ENCODE measurements at places on chromosomes 12 and 14. TPM values are rescaled to one million over a fixed set of nuclear protein-coding genes. Genes with fewer than 3 reads are reported as not detected.

Gene TTC9
- 0.40 TPM for total RNA-seq

DNA sequence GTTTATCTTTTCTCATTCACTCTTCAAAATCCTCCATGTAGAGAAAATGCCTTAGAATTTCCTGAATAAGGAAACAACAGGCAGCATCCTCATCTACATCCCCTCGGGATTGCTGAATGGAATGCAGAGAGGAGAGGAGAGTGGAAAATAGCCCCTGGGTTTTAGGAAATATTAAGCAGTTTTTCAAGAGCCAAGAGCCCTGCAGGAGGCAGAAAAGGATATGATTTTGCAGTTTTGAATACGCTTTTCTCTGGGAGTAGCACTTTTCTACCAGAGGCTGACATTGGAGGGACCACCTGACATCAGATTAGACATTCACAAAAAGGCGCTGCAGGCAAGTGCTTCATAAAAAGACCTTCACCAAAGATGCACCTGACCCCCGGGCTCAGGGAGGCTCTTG is 362.2 kb upstream of the SFSWAP start:
- ATAC-seq, result no peak

DNA sequence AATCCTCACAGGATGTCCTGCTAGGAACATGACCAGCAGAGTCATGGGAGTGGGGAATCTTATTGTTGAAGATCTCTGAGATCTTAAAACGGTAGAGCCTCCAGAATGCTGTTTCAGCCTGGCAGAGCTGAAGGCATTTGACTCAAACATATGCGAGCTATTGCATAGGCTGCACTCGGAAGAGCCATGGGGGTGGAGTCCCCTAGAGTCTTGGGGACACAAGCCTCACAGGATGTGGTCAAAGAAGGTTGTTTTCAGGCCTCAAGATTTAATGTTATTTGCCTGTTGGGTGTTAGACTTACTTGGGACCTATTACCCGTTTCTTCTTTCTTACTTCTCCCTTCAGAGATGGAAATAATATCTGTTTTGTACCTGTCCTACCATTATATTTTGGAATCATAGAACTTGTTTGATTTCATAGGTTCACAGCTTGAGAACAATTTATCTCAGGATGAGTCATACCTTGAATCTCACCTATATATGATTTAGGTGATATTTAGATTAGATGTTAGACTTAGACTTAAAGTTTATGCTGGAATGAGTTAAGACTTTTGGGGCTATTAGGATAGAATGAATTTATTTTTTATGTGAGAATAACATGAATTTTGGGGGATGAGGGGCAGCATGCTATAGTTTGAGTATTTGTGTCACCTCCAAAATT is 172.2 kb upstream of the ATP2B1 start:
- no peak for ATAC-seq

DNA sequence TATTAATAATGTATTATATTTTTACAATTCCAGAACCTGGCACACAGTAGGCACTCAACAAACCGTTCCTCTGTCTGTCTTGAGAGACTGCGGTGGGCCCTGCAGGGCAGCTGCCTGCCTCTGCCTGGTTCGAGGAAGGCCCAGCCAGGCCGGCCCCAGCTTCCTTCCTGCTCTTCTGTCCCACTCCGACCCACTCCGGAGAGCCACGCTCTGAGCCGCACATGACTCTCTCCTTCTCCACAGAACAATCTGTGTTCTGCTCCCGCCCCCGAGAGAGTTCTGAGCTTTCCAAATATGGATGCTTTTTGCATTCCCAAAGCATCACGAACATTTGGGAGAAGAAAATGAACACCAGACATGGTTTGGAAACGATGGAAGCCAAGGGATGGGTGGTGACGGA is 57.3 kb downstream of the TTC7B start:
- ATAC-seq, result peak; percentile 68

- ATAC-seq, result no peak
These were observed 47.2 kb downstream of the DRAM1 start for GRCh38 chr12:101924618-101925017.

- ATAC-seq, result no peak
These were observed 72.0 kb downstream of the SYNE3 start for GRCh38 chr14:95444132-95445129.

Gene ADAMTS20
- not detected for total RNA-seq

- peak; percentile 97 for ATAC-seq
These were observed at the start of gene SDR39U1 for GRCh38 chr14:24442240-24443052. TSS of gene SDR39U1 (minus strand) at chr14:24442776. CDS start at chr14:24442769, 7 bp downstream.

- no peak for ATAC-seq
These were observed 436.3 kb downstream of the TMTC2 start for GRCh38 chr12:83123039-83123438.

Gene MYF5
- not detected for total RNA-seq

Gene AICDA
- total RNA-seq, result not detected

Gene ESPL1
- total RNA-seq, result 1.0 TPM

DNA sequence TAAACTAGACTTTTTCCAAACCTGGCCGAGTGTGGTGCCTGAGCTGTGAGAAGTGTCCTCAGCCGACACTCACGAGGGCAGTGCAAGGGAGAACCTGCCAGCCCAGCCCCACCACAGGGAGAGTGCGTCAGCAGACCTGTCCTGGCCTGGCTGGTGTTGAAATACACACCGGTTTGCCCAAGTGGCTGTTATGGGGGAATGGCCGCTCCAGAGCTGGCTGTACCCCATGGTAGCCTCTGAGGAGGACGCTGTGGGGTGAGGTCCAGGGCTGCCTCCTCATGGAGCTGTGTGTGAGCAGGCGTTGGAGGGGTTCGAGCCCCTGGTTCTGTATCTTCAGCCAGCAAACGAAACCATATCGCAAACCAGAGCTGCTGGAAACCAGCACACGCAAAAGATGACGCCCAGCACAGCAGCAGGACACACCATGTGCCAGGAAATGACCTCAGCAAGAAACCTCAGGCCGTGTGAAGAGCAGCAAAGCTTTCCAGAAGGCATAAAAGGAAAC is 9.4 kb downstream of the ANKRD9 start:
- ATAC-seq, result peak; percentile 84

Gene ATXN3
- total RNA-seq, result 52.1 TPM

GRCh38 chr12:126734710-126735109 is 1532.3 kb upstream of the TMEM132C start:
- no peak for ATAC-seq

Gene RTL1
- 0.31 TPM for total RNA-seq

- no peak for ATAC-seq
These were observed 57.0 kb downstream of the PLEKHG7 start for GRCh38 chr12:92759634-92760268.

- ATAC-seq, result peak; percentile 96
These were observed at the start of gene GNS for GRCh38 chr12:64759035-64759894. TSS of gene GNS (minus strand) at chr12:64759406. CDS start at chr12:64759276, 130 bp downstream.

Gene GSKIP
- 17.9 TPM for total RNA-seq

Gene SPSB2
- 7.4 TPM for total RNA-seq

DNA sequence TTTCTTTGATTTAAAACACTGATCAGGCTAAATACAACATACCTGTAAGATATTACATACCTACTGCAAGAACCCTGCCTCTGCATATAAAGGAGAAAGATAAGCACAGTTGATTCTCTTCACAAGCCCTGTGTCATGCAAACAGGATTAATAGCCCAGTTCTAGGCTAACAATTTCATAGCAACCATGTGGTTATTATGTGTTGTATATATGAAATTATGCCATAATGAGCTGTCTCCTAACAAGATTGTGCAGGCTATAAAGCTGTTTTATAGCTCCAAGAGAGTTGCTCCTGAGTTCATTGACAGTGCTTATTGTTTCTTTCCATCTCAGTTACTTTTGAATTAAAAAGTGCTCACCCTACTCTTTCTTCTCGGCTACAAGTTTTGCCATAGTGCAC is 609.3 kb downstream of the DIO2 start:
- no peak for ATAC-seq

Gene EPYC
- not detected for total RNA-seq

GRCh38 chr12:6279631-6280030 is 30.9 kb upstream of the PLEKHG6 start:
- no peak for ATAC-seq

DNA sequence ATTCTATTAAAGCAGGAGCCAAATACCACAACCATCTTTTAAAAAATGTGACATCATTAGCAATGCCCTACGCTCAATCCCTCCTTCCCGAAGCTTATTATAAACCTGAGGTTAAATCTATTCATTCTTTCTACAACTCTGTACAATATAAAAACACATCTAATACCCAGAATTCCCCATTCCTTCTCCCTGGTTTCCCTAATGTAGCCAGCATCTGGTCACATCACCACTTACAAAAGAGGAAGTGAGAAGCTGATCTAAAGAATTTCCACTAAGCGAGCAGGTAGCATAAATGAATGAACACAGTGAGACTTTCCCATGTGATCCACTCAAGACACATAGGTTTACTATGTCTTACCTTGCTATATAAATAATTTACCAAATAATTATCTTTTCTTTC is 90.4 kb downstream of the LRP6 start:
- ATAC-seq, result no peak

DNA sequence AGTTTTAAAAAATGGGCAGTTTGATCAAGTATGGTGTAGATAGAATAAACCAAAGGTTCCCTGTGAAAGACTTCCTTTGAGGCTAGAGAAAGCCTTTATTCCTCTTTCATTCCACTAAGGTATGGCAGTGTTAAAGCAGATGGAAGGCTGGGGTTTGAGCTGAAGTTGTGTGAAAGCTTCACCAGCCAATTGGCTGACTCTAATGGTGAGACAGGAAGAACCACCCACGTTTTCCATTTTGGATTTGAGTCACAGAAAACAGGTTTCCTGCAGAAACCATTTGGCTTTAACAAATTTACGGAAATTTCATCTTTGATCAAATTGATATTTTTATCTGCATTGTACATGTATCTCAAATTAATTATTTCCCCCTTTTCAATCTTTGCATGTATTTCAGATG is 455.0 kb downstream of the PCNX1 start:
- no peak for ATAC-seq

DNA sequence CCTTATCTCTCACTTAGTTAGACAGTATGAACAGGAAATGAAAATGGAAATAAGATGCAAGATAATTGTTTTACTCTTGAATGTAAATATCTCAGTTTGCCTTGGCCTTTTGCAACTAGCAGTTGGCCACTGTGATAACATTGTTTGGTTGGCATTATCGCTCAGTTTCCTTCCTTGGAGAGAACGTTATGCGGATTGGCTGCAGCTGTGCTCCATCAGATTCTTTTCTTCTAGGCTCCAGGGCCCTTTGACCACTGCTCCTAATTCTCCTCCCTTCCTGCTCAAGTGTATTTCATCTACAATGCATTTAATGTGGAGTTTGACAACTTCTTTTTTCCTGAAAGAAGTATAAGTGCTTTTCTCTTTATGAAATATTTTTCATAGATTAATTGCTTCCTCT is 284.2 kb downstream of the ADAMTS20 start:
- ATAC-seq, result no peak

Gene SELPLG
- 3.6 TPM for total RNA-seq

Gene RD3L
- total RNA-seq, result not detected

- ATAC-seq, result no peak
These were observed 9.8 kb upstream of the DICER1 start for GRCh38 chr14:95167177-95167576.

- no peak for ATAC-seq
These were observed 123.7 kb upstream of the MDM1 start for GRCh38 chr12:68455691-68456345.

Gene PLA2G1B
- total RNA-seq, result not detected

DNA sequence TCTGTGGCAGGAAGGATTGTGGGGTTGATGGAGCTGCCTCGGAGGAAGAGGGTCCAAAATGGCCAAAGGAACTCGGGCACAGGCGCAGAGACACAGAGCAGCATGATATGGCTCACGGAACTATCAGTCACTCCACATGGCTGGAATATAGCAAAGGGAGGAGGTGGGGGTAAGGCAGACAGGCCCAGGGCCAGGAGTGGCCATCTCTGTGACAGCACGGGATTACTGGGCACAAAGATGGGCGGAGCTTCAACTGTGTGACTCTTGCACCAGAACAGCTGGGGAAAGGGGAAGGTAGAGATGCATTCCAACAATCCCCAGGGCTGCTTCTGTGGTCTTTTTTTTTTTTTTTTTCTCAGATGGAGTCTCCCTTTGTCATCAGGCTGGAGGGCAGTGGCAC is 24.8 kb upstream of the EML1 start:
- peak; percentile 43 for ATAC-seq

Gene ACVR1B
- total RNA-seq, result 11.8 TPM

DNA sequence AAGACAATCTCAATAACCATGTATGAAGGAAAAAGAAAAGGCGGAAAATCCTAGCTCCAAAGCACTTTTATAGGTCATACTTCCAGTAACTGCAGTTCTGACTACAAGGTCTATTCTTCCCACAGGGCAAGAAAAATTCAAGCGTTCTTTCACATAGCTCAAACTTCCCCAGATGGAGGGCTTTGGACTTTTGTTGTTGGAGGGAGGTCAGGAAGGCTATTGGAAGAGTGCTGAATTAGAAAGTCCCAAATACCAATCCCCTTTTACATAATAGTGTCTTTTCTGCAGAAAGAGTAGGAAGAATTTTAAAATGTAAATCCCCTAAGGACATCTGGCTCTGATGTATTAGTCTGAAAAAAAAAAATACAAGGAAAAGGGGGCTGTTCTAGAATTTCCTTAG is 309.4 kb downstream of the MDGA2 start:
- ATAC-seq, result no peak

Gene MIP
- total RNA-seq, result not detected

DNA sequence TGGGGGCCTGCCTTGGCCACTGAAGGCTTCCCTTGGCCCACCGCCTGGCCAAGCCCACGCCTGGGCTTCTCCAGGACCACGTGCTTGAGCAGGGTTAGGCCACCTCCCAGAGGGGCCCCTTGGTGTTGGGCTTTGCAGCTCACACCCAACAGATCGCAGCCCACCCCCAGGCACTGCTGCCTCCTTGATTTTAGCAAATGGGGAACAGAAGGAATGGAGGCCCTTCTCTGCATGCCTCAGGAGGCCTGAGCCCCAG is 23.3 kb downstream of the RAB35 start:
- ATAC-seq, result no peak

Gene HOXC5
- total RNA-seq, result 1.3 TPM

Gene FGFR1OP2
- 73.8 TPM for total RNA-seq

DNA sequence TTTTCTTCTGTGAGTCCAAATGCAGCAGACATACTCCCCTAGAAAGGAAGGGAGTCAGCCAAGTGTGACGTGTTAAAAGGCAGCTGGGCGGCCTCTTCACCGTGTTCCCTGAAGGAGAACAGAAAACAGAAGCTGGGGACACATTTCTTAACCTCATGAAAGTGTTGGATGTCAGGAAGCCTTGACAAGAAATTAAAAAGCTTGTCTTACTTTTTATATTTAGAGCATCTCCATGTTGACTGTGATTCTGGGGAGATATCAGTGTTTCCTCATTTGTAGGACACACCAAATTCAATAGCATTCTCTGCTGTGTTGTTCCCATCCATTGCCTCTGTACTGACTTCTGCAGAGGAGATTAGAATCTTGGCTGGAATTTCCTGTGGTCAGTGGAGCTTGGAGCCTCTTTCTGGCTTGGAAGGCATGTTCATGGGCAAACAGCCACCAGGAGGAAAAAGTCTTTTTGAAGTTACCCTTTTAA is 93.7 kb downstream of the RMST start:
- ATAC-seq, result peak; percentile 43

GRCh38 chr12:6963016-6963731 is 7.3 kb downstream of the PHB2 start:
- no peak for ATAC-seq

GRCh38 chr12:28460420-28461130 is 270.3 kb downstream of the CCDC91 start:
- ATAC-seq, result no peak
